Posterior vena cava (tissue), 2 donors: ENCODE measurements at places on chromosomes 1 and 21. TPM values are rescaled to one million over a fixed set of nuclear protein-coding genes. Genes with fewer than 3 reads are reported as not detected.

RNU1-3 gene
- 12,584 TPM for total RNA-seq

WLS gene
- 53.3 TPM for total RNA-seq

TMEM52 gene
- not detected for total RNA-seq

AMY2A gene
- total RNA-seq: not detected

RIPPLY3 gene
- not detected for total RNA-seq

PROK1 gene
- not detected for total RNA-seq

LCK gene
- 1.3 TPM for total RNA-seq

MRPL20 gene
- 75.0 TPM for total RNA-seq

TIE1 gene
- total RNA-seq: 32.5 TPM

PLA2G2F gene
- total RNA-seq: not detected

ACBD6 gene
- total RNA-seq: 26.8 TPM

- no peak for DNase-seq
Measured at GRCh38 chr1:46131712-46132528, 509 bp downstream of the PIK3R3 start.

- no peak for DNase-seq
Measured at GRCh38 chr1:30285501-30285932, 437.9 kb downstream of the MATN1 start.

GRCh38 chr1:12400027-12400693, 170.3 kb downstream of the VPS13D start:
- no peak for DNase-seq

DNA sequence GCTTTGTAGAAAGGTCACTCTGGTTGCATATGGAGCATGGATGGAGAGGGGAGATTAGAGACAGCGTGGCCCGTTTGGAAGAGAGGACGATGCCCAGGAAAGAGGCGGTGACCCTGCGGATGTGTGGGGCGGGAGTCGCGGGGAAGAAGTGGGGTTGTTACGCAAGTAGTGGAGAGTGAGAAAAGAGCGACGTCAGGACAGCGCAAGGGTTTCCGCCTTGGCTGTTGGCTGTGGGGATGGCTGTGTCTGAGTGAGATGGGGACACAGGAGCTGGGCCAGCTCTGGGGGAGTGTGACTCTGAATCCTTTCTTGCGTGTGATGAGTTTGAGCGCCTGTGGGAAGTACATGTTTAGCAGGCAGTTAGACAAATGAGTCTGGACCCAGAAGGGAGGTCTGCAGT, 3.8 kb downstream of the B4GALT2 start:
- DNase-seq: no peak

GRCh38 chr1:198696211-198696610, 57.4 kb downstream of the PTPRC start:
- no peak for DNase-seq

DNA sequence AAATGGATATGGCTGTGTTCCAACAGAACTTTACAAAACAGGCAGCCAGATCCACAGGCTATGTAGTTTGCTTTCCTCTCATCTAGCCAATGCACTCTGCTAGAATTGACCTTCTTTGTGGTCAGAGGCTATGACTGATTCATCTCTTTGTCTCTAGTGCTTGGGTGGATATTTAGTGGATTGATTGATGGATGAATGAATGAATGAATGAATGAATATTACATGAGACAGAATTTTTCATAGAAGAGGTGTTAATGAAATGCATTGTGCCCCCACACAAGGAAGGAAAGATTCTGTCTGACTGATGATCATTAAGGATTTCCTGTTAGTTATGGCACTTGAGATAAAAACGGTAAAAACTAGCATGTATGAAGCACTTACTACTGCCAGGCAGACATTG, 50.5 kb upstream of the ZYG11A start:
- DNase-seq: no peak

- no peak for DNase-seq
Measured at GRCh38 chr21:14491269-14491681, 54.8 kb downstream of the SAMSN1 start.

GRCh38 chr1:91499904-91500755, 521 bp upstream of the CDC7 start:
- no peak for DNase-seq

- DNase-seq: no peak
Measured at GRCh38 chr1:12798911-12799310, 7.7 kb downstream of the PRAMEF1 start.

- DNase-seq: no peak
Measured at GRCh38 chr1:158830904-158831507, at the start of gene MNDA. MNDA (plus strand) TSS chr1:158831351; CDS start chr1:158842154, 10,803 bp downstream.

GRCh38 chr21:38266732-38267131, 9.9 kb downstream of the KCNJ15 start:
- DNase-seq: no peak

GRCh38 chr1:39996396-39997004, 41.6 kb downstream of the MFSD2A start:
- no peak for DNase-seq

DNA sequence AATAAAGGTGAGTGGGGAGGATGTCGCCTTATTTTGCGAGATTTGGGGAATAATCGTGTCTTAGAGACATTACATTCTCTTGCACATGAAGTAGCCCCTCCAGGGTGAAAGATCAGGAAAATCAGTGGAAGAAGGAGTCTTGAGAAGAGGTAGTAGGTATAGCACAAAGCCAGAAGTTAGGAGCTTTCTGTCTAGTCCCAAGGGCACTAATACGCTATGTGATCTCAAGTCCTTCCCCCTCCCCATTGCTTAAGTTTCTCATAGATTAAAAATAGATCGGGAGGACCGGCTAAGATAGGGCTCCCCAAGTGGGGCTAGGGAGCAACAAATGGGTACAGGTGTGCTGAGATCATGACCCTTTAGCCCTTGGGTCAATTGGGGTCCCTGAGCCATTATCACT, 13.5 kb downstream of the LRRN2 start:
- no peak for DNase-seq

DNA sequence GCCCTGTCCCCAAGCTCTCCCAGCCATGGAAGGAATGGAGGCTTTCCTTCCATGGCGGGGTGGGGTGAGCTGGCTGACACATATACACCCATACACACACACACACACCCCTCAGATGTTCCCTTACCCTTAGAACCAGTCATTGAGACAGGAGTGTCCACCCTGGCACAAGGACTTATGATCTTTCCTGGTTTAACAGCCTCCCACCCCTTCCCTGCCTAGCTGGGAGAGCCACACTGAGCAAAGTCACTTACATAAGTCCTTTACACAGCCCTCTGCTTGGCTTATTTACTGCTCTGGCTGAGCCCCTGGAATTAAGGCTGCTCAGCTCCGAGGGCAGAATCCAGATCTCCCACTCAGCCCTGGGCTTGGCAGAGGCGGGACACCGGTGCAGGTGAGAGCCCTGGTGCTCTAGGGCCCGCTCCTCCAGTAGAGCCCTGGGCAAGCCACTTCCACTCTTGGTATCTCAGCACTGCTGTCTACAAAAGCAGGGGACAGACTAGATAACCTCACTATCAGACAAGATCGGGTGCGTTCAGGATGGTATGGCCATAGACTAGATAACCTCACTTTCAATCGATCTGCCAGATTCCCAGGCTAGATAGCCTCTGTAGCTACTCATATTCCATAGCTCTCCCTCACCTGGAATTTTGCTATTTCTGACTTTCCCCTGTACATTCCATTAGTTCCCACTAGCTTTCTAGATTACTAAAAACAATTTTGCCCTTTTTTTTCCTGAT, 16.7 kb downstream of the SLC6A9 start:
- no peak for DNase-seq

DNA sequence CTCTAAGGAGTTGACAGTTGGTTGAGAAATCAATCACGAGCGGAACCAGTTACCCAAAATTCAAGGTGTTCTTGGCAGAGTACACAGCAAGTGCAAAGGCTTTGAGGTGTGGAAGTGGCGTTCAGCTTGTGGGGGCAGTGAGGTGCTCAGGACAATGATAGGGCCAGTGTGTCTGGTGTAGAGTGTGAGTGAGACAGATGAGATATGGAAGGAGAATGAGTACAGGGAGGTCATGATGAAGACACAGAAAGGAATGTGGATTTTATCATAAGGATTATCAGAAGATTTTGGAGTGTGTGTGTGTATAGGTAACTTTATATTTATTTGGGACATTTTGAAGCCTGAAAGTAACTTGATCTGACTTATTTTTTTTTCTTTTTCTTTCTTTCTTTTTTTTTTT, 40.9 kb downstream of the IFI44 start:
- no peak for DNase-seq

GRCh38 chr1:2468041-2468472, 8.0 kb upstream of the PLCH2 start:
- no peak for DNase-seq

DNA sequence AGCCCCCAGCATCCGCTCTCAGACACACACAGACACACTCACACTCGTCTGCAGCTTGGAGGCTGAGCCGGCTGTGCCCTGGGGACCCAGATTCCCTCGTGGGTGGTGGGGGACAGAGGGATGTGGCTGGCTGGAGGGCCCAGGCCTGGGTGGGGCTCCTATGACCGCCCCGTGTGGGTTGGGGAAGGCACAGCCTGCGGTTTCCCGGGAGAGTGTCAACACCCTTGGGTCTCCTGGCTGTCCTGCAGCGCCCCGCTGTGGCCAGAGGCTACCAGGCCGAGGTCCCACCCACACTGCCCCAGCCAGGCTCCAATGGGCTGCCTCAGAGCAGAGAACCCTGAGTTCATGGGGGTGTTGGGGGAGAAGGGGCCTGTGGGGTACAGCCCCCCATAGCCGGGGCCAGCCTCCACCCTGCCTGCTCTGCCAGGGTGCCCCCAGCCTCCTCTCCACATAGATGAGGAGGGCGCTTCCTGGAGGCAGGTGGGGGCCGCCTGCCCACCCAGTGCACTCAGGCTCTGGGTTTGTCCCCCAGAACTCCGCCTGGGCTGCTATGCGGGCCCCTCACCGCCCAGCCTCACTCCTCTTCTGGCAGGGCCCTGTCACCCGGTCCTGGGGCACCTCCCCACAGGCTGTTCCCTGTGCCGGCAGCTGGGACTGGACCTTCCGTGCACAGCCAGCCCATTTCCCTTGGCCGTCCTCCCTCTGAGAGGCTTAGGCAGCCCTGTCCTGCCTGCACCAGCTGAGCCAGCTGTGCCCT, at the start of gene TTC34:
Gene TTC34 (minus strand): TSS at position 159 of the 757 bp plus-strand sequence. CDS start 866 bp downstream, outside the sequence.
- peak; percentile 81 for DNase-seq

DNA sequence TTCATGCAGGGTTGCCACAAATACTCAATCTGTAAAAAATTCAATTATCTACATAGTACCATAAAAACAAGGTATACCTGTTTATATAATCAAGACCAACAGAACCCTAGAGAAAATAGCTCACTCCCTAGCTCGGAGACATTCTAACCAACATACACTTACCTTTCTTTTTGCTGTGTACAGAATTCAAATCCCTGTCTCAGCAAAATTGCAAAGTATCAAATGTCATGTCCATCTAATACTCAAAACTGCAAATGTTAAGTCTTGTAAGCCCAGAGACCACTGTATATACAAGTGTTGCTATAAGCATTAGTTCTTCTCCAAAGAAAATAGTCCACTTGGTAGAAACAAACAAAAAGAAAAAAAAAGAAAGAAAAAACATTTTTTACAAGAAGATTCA, 16.2 kb upstream of the SELE start:
- no peak for DNase-seq

DNA sequence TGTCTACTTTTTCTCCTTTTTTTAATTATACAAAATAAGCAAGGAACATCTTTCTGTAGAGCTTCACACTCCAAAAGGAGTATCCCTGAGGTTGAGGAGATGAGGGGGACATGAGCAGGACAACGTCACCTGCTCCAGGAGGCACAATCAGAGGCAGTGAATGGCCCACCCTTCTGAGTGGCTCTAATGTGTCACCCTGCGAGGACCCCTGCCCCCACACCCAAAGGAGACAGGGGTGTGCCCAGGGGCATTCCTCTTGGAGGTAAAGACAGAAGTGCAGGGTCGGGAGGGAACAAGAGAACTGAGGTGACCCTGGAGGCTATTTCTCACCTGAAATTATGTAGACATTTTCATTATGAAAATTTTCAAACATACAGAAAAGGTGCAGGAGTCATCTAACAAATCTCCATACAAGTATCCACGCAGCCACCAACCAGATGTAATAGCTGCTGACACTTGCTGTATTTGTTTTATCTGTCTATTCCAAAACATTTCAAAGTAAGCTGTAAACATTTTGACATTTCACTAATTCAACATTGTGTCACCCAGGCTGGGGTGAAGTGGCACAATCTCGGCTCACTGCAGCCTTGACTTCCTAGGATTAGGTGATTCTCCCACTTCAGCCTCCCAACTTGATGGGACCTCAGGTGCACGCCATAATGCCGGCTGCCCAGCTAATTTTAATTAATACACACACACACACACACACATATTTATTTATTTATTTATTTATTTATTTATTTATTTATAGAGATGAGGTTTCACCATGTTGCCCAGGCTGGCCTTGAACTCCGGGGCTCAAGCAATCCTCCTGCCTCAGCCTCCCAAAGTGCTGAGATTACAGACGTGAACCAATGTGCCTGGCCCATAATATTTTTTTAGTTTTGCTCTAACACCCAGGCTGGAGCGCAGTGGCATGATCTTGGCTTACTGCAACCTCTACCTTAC, 70.7 kb downstream of the RUNX3 start:
- peak; percentile 58 for DNase-seq

DNA sequence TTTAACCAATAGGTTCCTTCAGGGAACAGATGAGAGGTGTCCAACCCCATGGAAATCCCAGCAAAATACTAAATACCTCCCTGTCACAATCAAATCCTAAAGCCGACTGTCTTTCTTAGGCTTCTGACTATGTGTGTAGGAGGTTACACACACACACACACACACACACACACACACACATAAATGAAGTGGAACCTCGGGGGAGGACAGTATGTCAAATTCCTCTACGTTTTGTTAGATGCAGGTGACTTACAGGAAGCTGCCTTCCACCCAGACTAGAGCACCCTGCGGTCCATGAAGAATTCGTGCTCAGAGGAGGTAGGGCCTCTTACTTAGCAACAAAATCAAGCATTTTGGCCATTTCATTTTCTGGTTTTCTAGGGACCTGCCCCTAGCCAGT, 16.4 kb downstream of the RSPH1 start:
- DNase-seq: no peak

DNA sequence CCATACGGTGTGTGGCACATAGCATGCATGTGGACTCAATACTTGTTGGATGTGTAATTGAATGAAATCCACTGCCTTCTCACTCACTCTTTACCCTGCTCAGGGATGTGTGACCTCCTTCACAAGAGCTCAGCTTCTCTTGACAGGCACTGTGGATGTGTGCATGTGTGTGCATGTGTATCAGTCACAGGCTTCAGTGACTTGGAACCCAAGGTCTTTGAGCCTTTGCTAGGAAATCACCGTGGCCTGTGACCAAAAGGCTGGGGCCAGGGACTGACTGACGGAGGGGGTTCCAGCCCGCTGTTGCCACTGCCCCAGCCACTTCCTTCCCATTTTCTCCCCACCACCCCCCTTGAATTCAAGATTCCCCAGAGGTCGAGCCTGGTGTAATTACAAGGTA, 144.4 kb upstream of the POU3F1 start:
- DNase-seq: no peak

GRCh38 chr1:240666568-240667198, 54.7 kb upstream of the GREM2 start:
- no peak for DNase-seq
